Hematopoietic multipotent progenitor cell treated with erythropoietin and hydrocortisone succinate and interleukin-3 and kit ligand, for 8 days (in vitro differentiated cells): ENCODE measurements at places on chromosomes 3 and 15.

DNA sequence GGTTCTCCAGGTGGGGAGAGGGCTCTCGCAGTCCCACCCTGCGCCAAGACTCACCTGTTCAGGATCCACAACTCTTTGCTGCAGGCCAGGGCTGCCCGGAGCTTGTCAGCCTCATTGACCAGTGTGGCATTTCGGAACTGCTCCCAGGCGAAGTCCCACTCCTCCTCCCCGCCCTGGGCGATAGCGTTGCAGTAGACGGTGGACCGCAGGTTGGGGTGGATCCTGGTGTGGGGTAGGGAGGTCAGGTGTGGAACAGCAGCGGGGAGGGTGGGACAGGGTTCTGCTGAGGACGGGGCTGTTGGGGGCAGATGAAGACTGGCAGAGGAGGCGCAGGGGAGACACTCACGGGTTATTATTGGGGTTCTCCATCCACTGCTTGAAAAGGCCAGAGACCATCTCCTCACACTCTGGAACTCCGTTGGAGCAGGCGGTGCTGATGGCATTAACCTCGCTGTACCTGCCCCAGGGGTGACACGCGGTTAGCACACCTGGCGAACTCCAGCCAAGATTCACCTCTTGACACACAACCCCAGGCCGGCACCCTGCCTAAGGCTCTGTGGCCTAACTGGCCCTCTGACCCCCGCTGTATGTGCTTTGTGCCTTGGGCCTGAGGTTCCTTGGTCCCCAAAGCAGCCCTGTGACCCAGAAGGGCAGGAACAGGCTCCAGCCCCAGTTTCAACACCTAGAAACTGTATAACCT, 16.1 kb downstream of the MESP2 start:
- no peak for DNase-seq

DNA sequence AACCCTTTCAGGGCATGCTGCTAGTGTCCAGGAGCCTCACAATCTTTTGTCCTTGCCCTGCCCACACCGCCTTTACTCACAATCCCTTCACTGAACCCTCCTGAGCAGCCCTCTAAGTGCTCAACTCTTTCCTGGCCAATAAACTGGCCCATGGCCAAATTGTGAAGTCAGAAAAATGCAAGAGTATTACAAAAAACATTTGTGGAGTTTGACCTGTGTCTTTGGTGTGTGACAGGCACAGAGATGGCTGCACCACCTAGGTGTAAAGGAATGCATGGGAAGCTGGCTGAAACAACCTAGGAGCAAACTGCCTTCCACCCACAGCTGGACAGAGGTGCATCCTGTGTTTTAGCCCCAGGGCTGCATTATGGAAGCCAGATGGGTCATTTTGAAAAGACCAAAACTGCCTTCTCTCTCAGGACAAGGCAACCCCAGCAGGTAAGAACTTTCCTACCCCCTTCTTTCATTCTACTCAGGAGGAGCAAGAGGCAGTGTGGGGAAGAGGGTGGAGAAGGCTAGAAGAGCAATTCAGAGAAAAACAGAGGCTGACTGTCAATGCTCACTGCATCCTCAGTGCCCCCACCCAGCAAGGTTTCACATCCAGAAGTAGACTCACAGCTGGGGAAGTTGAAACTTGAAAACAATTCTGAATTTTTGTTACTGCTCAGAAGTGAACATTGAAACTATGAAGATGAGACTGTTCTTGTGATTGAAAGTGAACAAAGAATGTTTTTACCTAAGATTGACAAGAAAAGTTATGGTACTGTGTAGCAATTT, 78.6 kb downstream of the TRIM42 start:
- no peak for DNase-seq

GRCh38 chr3:79297245-79297960, 470.4 kb downstream of the ROBO1 start:
- DNase-seq = no peak

DNA sequence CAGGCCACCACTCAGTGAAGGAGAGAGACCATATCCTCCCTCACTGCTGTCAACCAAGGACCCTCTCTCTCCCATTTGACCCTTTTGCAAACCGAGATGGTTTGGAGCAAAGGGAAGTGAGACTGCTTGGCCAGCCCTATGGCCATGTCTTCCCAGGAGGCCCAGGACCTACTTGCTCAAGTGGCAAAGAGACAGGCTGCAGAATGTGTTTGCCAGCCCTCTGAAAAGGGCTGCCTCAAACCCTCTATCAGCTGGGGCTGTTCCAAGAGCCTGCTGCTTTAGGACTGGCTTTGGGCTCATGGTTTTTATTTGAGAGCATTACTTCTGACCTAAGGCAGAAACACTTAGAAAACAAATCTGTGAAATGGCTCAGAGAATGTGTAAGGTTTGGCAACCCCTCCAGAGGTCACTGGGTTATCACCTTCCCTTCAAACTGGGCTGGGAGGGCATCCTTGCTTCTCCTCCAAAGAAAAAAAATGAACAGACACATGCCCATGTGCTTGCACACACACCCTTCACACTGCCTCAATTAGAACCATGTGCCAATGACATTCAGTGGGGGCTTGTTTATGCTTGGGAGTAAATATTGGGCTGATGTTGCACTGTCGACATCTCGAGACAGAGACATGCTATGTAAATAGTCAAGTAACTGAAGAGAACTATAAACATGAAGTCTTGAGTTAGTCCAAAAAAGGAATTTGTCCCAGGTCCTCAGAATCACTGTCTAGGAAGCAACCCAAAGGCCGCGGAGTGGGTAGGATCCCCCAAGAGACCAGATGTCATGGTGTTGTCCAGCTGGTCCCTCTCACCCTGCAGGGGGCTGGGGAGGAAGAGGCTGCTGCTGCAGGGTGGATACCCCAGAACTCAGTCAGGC, 49.8 kb upstream of the CTDSPL start:
- DNase-seq = no peak

GRCh38 chr3:188240189-188240981, 86.4 kb downstream of the LPP start:
- DNase-seq = peak; percentile 24

DNA sequence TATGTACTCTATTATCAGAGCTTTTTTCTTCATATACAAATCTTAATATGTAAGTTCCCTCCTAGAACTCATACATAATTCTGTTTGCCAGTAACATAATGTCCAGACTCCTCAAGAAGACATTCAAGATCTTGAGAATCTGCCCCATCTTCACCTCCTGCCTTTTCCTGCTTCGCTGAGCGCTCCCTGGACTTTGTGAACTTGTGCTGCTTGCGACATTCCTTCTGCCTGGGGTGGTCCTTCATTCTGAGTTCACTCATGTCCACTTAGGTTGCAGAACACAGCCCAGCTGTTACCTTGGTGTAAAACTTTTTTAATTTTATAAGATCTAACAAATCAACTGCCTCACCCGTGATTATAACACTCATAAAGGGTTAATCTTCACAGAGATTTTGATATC, 478.5 kb upstream of the EPHA3 start:
- DNase-seq = no peak

- no peak for DNase-seq
These were observed 31.6 kb downstream of the TSC22D2 start for GRCh38 chr3:150439657-150440056.

DNA sequence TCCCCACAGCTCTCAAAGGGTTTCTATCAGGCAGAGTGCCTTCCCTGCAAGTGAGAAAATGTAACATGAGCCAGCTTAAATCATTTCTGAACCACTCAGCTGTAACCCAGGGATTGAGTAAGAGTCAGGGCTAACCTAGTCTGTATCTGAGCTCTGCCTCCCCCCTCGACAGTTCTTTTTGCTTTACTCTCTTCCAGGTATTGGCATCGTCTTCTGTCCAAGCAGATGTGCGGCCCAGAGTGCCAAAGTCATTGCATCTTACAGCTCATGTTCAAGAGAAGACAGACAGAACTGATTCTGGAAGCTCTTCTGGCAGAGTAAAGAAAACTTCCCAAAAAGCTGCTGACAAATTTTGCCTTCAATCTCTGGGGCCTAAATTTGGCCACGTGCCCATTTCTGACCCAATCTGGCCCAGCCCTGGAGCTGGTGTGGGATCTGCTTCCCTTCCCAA, 74.8 kb downstream of the ABHD5 start:
- no peak for DNase-seq

DNA sequence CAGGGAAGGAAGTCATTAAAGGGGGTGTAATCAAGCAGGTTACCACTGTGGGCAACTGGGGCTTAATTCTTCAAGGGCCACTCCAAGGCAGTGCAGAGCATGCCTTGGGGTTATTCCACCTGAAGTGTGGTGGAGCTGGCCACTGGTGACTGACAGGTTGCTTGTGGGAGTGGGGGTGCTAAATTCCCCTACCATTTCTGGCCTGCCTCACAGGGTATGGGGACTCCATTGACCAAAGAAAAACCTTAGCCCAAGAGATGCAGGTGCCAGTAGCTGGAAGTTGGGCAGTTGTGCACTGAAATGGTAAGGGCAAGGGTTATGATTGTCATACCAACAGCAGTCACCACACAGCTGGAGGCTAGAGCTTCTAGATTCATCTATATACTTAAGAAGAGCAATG, 93.4 kb downstream of the ZNF621 start:
- DNase-seq = no peak

GRCh38 chr3:195556390-195556789, 13.3 kb upstream of the PPP1R2 start:
- peak; percentile 45 for DNase-seq

DNA sequence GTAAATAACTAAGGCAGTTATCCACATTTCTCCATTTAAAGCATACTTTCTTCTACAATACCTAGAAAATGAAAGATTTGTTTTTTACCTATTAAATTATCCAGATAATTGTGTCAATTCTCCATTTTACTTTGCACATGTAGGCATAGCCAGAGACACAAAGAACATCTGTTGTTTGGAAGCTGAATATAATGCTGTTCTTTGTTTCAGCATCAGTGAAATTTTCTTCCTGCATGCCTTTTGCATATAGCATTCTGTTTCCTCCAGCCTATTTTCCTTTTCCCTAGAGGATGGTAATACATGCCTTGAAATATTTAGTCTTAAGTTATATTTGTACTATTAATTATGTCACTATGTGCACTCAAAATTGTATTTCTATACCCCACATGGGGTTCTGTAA, 233.7 kb downstream of the CNTN6 start:
- no peak for DNase-seq

GRCh38 chr15:33955945-33956344, 12.4 kb upstream of the CHRM5 start:
- DNase-seq = peak; percentile 86

- DNase-seq = no peak
These were observed 52.6 kb upstream of the SEC61A1 start for GRCh38 chr3:127999509-128000106.

- no peak for DNase-seq
These were observed 15.4 kb upstream of the ABHD10 start for GRCh38 chr3:111963424-111963823.
